CD4-positive, alpha-beta T cell treated with Interleukin-10 for 1 hour (primary cell): ENCODE measurements at places on chromosomes 6 and 20.

DNA sequence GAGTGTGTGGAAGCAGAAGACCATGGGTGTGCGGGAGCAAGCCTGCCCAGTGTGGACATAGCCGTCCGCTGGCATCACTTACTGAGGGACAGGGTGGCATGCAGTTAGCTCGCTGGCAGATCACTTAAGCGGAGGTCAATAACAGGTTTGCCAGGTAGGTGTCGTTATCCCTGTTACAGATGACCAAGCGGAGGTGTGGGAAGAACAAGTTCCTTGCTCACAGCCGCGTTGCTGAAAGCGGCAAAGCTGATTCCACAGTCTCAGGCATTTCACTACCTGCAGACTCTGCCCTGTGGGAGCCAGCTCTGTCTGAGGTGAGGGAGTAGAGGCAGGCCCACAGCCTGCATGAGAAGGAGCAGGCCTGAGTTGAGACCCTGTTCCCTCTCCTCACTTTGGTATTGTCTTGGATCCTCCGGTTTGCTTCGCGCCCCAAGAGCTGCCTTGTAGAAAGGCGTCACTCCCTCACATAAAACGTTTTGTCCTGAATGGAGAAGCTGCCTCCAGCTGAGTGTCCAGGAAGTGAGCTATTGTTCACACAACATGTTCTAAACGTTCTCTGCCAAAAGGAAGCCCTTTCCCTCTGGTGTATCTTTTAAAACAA, 96.9 kb downstream of the TCP11 start:
- no peak for DNase-seq

DNA sequence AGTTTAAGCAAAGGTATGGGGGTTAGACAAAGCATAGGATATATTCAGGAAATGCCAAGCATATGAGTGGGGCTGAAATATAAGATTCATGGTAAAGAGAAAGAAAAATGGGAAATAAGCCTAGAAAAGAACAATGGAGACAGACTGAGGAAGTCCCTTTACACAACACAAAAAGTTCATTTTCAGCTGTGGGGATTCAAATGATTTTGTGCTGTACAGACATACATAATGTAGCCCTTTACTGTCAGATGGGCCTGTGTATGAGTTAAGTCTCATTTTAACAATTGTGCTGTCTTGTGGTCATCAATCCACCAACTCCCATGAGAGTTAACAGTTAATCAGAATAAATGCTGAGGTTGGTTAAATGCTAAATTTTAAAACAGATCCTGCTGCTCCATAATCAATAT, 37.2 kb downstream of the REV3L start:
- DNase-seq = no peak

DNA sequence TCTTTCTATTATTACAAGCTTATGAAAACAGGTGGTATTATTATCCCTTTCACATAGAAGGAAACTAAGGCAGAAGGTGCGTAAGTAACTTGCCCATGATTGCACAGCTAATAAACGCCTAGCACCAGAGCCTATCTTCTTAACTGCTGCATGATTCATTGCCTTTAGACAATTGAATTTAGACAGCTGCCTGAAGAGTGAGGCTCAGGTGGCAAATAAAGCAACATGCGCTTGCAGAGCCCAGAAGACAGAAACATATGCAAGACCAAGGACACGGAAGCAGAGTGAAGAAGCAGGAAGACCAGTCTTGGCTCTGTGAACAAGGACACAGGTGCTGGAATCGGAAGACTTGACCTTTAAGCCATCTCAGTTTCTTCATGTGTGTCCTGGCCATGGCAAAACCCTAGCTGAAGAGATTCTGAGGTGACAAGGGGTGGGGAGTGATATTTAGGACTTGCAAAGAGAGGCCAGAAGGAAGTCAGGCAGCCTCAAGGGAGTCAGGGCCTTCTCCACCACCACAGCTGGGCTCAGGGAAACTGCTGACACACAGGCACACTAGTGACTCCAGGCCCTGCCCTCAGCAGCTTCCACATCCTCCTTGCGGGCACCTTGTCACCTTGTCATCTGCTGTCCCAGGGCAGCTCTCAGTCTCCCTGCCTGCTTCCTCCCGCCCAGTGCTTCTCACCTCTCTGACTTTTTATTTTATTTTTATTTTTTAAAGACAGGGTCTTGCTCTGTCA, 91.7 kb upstream of the SLC22A16 start:
- no peak for DNase-seq

DNA sequence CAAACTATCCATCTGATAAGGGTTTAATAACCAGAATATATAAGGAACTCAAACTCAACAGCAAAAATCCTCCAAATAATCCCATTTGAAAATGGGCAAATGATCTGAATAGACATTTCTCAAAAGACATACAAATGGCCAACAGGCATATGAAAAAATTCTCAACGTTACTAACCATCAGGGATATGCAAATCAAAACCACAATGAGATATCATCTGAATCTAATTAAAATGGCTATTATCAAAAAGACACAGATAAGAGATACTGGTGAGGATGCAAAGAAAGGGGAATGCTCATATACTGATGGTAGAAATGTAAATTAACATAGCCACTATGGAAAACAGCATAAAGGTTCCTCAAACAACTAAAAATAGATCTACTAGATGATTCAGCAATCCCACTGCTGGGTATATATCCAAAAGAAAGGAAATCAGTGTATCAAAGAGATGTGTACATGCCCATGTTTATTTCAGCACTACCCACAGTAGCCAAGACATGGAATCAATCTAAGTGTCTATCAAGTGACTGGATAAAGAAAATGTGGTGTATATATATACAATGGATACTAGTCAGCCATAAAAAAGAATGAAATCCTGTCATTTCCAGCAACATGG, 6.1 kb upstream of the BRD2 start:
- DNase-seq = no peak

DNA sequence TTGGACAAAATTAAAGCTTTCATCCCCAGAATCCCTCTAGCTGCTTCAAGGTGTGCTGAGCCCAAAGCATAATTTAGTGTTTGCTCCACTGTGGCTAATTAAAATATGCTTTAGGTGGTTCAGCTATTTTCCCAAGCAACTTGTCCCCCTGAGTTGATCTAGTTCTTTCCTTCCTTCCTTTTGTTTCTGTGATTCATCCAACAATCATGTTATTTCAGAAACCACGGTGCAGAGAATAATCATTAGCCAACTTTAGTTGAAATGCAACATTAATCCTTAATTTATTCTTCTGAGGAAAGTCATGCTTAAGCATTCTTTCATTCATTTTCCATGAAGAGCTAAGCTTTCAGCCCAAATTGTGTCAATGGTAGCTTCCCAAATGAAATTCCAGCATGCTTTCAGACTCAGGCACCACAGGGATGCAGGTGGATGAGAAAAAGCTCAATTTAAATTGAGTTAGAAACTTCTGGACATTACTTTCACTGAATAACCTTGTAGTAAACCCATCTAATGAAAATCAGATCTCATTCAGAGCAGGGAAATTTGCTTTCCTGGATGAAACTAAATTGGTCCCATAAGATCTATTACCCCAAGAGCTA, 209.0 kb upstream of the NT5E start:
- no peak for DNase-seq

GRCh38 chr6:151036869-151037680, 171.6 kb downstream of the MTHFD1L start:
- DNase-seq = no peak

DNA sequence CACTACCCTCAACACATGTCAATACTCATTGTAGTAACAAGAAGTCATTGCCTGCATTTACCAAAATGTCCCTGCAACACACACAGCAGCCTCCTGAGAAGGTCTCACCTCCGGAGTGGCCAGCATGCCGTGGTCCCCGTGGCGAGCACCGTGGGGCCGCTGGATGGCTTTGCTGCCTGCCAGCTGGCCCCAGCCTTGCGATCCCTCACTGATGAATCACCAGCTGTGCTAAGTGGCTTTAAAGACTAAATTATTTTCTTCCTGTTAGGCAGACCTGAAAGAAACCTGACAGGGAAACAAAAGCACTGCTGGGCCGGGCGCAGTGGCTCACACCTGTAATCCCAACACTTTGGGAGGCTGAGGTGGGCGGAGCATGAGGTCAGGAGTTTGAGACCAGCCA, 306.7 kb downstream of the CDH4 start:
- DNase-seq = no peak

DNA sequence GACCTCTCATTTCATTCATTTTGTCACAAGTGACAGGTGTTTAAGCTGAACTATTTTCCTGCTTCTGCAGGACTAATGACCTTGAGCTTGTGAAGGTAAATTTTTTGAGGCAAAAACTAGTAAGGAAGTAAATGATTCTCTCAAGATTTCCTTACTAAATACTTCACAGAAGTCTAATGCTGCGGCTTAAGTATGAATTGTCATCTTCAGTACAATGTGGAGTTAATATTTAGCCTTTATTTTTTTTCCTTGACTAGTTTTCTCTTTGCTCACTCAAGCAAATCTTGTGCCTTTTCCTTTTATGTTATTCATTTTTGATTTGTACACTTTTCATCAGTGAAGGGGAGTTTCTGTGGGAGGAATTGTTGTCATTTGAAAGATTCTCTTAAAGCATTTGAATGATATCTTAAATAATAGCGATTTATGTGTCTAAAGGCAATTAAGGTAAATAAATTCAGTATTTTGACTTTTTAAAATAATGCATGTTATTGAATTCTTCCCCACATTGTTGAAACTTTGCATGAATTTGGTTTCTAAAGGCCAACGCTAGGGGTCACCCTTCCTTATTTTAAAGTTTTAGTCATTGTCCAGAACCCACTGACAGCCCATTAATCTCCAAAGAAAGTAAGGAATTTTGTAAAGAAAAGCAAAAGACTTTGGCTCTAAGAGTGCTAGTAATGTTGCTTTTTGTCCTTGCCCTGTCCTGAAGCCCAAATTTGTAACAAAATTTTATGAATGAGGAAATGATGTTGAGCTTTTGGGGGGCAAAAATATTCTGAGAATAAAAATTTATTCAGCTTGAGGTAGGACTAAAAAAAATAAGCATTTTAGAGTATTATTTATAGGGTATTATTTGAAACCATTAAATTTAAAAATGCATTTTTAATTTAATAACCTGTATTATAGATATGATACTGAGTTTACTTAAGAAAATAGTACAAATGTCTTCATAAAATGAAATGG, 157.4 kb upstream of the LAMA2 start:
- peak; percentile 24 for DNase-seq

GRCh38 chr20:62550087-62550632, 74.4 kb upstream of the GATA5 start:
- DNase-seq = no peak

DNA sequence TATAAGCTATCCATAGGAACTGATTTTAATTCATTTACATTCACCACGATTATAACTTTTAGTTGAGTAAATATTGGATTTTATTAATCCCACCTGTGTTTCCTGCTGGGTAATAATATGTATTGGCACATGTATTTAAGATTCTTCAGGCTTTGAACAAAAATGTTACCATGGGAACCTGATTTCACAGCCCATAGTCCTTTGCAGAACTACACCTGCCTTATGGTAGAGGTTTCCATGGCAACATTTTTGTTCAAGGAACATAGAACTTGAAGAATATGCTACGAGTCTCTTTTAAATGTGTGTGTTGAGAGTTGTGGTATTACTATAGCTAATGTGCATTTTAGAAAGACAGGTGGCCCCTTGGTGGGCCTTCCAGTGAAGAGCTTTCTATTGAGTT, 317.4 kb downstream of the SAMD5 start:
- no peak for DNase-seq

GRCh38 chr20:36951979-36952738, 651 bp upstream of the SAMHD1 start:
- no peak for DNase-seq

GRCh38 chr6:41885930-41886329, 9.2 kb downstream of the USP49 start:
- no peak for DNase-seq

DNA sequence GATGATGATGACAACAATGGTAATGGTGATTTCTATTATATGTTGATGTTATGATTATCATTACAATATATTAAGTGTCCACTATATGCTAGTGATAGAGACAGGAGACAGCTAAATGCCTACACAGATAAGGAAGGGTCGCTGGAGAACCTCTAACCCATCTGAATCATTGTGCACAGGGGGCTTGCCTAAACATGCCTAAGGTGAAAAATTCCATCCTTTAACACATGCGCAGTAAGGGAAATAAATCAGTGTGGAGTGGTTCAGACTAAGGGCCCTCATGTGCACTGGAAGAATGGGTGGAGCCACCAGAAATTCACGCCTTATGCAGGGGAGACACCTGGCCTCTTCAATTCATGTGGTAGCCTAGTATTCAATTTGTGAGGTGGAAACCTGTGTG, 120.4 kb downstream of the TPBG start:
- DNase-seq = no peak

DNA sequence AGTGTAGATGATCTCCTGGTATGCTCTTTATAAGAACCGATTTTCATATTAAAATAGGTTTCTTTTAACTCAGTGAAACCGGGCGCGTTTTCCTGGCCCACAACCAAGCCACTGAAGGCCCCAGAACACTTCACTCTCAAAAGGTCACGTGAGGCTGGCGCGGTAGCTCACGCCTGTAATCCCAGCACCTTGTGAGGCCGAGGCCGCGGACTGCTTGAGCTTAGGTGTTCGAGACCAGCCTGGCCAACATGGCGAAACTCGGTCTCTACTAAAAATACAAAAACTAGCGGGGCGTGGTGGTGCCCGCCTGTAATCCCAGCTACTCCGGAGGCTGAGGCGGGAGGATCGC, 402 bp upstream of the TAF8 start:
- peak; percentile 56 for DNase-seq

GRCh38 chr6:162058281-162058875, 669.2 kb downstream of the PRKN start:
- DNase-seq = no peak

GRCh38 chr6:140671926-140672325, 1297.5 kb upstream of the CITED2 start:
- DNase-seq = peak; percentile 1

DNA sequence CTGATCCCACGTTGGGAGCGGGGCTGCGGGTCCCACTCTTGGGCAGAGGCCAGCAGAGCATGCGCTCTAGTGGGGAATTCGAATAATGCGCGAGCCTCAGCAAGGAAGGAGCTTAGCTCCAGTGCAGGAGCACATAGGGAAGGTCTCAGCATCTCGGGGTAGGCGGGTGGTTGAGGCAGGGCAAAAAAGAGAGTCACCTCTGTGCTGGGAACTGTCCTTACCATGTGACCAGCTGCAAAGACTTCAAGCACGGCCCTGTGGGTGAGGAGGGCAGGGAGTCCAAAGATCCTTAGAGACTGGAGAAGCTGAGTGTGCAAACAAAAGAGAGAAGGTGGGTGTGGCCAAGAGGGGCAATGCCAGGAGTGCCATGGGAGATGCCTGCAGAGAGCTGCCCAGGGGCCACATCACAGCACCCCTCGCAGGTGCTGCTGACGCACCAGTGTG, 79.2 kb upstream of the CD93 start:
- DNase-seq = no peak

- peak; percentile 82 for DNase-seq
These were observed 16.1 kb upstream of the ZNF217 start for GRCh38 chr20:53609491-53610445.

DNA sequence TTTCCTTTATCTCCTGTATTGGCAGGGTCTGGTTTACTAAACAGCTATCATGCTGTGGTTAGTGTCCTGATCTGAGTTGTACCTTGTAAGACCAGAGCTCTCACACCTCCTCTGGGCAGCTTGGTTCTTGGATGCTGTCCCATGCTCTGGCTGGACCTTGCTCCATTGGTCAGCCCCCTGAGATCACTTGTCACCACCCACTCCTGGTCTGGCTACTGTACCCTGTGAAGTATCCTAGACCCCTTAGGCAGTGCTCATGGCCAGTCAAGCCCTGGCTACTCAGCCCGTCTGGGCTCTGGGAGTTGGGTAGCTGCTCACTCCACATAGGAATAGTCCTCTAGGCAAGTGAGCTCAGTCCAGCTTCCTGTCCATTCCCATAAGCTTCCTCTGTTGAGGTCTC, 31.1 kb downstream of the ADGRF4 start:
- no peak for DNase-seq
